ENCODE measurements at places on chromosomes 5 and 9.

DNA sequence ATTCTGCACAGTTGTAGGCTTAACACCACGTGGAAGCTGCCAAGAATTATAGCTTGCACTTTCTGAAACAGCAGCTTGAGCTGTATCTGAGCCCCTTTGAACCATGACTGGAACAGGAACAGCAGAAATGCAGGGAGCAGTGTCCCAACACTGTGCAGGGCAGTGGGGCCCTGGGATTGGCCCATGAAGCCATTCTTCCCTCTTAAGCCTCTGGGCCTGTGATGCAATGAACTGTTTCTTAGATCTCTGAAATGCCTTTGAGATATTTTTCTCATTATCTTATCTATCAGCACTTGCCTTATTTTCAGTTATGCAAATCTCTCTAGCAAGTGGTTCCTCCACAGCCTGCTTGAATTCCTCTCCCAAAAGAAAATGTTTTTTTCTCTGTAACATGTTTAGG, 87.0 kb upstream of the MTAP start:
- no peak for DNase-seq

GRCh38 chr5:62577488-62577887, 1.1 kb upstream of the LRRC70 start:
- DNase-seq = no peak

DNA sequence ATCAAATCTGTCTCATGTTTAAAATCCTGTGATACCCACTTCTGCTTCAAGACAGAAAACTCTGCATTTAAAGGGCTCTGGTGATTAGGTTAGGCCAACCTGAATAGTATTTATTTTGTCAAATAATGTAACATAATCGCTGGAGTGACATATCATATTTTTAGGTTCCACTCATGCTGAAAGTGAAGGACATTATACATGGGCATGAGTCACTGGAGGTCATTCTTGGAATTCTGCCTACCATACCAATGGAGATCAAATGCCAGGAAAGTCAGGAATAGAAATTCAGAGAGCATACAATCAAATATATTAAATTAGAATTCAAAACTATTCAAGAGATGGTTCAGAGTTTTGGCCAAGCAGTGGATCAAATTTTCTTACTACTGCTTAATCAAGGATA, 97.1 kb upstream of the PRSS3 start:
- no peak for DNase-seq

GRCh38 chr5:1819458-1819857, 18.3 kb downstream of the NDUFS6 start:
- no peak for DNase-seq

DNA sequence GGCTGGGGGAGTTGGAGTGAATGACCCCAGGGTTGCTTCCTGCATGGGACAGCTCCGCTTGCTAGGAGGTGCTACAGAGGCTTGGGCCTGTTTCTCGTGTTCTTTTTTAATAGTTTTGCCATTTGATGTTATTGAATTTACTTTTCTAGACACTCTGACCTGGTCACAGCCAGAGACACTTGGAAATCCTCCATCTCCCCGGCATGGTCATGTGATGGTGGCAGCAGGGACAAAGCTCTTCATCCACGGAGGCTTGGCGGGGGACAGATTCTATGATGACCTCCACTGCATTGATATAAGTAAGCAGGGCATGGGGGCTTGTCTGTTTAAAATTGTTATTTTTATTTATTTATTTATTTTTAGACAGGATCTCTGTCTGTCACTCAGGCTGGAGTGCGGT, 13.4 kb downstream of the HSPA5 start:
- DNase-seq = no peak

- DNase-seq = no peak
Measured at GRCh38 chr9:125536167-125536772, 170.7 kb downstream of the MAPKAP1 start.

DNA sequence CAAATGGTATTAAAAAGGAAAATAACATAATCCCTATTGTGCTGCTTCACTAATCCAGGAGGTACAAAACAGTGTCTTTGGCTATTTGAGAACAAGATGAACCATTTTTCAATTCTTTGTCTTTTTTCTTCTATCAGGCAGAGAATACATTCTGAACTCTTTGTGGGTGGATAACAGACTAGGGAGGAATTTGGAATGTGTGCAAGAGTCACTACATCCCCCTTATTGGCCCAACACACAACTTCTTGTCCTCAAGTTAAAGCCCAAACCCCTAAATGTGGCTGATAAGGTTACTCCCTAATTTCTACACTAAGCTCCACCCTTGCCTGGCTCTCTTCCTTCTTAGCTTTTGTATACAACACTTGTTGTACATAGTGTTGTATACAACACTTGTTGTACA, 342.7 kb upstream of the RFX3 start:
- no peak for DNase-seq

DNA sequence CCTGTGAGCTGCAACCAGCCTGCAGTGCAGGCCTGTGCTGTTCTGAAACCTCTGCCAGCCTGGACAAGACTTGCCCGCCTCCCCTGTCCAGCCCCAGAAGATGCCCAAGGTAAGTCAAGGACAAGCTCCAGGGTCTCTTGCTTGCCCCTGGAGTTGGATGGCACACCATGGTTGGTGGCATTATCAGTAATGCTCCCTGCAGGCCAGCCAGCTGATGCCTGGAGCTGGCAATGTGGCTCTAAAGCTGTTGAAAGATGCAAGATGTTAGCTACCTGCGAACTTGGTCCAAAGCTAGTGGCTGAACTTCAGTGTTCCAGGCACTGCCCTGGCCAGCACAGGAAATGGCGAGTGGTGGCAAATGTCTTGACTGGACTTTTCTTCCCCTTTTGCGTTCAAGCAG, 14.0 kb upstream of the LTC4S start:
- DNase-seq = no peak

DNA sequence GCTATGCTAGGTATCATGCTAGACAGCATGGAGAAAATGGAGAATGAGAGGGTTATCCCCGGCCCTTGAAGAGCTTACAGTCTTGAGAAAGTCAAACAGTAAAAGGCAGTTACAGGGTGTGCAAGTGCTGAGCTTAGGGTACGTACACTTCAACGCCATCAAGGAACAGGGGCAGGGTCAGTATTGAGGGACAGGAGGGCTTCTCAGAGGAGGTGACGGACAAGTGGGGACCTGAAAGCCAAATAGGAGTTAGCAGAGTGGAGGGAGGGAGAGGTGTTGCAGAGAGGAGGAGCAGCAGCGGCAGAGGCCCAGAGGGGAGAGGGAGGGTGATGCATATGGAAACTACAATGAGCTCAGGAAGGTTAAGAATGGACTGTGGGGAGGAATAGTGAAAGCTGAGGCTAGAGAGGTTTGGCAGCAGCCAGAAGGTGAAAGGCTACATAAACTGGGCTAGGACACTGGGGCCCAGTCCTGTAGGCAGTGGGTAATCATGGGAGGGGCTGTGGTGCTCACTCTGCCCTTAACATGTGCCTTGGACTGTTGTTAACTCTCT, 88.0 kb downstream of the NRG2 start:
- no peak for DNase-seq
